Stimulated activated CD4-positive, alpha-beta T cell treated with anti-CD3 and anti-CD28 coated beads, Interleukin-4, amount 100 ng/mL, for 4 hours (primary cell): ENCODE measurements at places on chromosomes 2 and 18.
A peak's percentile ranks its signal among the peaks of the same experiment; 100 is the strongest.

DNA sequence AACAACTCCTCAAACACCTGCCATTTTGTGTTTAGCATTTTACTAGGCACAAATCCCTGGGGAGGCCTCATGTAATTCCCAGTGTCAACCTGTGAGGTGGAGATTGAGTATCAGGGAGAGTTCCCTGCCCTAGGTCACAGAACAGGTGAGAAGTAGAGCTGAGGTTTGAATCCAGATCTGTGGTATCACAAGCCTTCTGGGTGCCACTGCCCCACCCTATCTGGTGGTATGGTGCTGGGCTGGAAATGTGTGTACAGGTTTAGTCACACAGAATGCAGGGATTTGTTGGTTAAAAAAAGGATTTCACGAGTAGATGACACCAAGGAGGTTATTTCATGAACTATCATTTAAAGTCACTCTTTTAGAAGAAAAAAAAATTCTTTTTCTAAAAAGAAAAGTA is 35.7 kb upstream of the PKDCC start:
- DNase-seq, result no peak

DNA sequence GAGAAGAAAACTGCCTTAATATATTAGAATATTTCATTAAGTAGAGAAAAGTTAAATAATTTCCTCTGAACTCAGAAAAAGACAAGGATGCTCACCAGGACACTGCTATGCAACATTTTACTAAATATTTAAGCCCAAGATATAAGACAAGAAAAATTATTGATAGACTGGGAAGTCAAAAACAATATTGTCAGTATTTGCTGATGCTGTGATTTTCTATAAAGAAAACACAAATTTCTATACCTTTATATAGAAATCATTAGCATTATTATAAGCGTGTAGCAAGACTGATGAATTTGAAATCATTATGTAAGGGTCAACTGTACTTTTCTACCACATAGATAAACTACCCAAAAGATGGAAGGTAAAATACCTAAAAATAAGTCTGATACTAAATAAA is 451.0 kb downstream of the RNF144A start:
- DNase-seq, result no peak

GRCh38 chr2:105249181-105249580 is 7.6 kb downstream of the GPR45 start:
- no peak for DNase-seq

DNA sequence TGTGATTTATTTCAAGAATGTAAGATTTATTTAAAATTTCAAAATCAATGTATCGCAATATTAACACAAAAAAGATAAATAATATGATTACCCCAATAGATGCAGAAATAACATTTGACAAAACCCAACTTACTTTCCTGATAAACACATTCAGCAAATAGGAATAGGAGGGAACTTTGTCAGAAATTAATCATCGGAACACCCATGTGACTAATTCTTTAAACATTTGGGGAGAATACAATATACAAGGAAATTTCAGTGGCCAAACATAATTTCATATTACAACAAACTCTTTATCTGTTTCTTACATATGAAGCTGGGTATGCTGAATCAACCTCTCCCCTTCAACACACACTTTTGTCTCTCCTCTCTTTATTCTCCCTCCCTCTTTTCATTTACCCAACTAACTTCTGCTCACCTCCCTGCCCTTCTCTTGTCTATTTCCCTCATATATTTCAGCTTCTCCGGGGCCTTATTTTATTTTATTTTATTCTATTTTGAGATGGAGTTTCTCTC is 309.6 kb upstream of the CNTNAP5 start:
- DNase-seq, result no peak

- DNase-seq, result no peak
Observed at GRCh38 chr2:1489486-1489885, 76.2 kb downstream of the TPO start.

DNA sequence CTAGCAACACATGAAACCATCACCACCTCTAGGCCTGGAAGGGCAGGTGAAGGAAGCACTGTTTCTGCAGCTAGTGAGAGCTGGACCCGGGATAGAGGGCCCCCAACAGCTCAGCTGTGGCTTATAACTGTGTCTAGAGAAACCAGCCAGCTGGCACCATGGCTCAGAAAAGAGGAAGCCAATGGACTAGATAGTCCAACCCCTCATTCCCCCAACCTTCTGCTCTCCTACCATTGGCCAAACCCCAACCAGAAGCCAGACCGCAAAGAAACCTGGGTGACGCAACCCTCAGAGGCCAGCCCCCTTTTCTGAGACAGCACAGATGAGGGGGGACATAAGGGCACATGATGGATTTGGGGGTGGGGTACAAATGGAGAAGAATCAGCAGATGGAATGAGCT is 24.3 kb downstream of the SMYD1 start:
- no peak for DNase-seq

DNA sequence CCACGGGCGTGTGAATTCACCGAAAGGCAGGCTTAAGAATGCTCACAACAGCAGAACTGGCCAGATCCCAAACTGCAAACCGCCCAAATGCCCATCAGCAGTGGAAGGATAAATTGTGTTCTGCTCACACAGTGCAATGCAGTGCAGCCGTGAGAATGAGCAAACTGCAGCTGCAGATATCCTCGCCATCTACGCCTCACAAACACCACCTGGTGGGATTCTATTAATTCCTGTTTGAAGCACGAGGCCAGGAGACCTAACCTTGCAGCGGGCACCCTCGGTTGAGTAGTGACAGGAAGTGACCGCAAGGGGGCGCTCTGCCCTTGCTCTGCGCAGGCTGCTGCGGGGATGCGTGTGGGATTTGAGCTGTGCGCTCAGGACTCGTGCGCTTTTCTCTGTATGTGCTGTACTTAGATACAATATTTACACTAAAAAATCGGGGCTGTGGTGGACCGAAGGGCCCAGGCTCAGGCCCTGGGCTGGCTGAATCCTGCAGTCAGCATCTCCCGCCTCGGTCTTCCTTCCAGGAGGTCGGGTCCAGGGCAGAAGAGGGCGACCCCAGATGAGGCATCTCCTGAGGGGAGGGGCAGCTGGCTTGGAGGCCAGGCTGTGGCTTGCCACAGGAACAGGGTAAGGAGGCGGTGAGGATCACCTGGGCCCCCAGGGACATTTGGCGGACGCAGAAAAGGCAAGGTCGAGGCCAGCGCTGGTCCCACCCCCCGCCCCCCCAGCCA is 19.8 kb upstream of the PDIA6 start:
- DNase-seq, result peak; percentile 83

- DNase-seq, result no peak
Observed at GRCh38 chr2:117760916-117761315, 53.6 kb upstream of the DDX18 start.

GRCh38 chr2:170217778-170218251 is 39.9 kb downstream of the MYO3B start:
- no peak for DNase-seq

- DNase-seq, result no peak
Observed at GRCh38 chr2:176268976-176269318, 295 bp upstream of the MTX2 start.

- DNase-seq, result no peak
Observed at GRCh38 chr2:3100386-3100785, 277.2 kb downstream of the EIPR1 start.

- no peak for DNase-seq
Observed at GRCh38 chr18:41751652-41752051, 203.4 kb upstream of the PIK3C3 start.

DNA sequence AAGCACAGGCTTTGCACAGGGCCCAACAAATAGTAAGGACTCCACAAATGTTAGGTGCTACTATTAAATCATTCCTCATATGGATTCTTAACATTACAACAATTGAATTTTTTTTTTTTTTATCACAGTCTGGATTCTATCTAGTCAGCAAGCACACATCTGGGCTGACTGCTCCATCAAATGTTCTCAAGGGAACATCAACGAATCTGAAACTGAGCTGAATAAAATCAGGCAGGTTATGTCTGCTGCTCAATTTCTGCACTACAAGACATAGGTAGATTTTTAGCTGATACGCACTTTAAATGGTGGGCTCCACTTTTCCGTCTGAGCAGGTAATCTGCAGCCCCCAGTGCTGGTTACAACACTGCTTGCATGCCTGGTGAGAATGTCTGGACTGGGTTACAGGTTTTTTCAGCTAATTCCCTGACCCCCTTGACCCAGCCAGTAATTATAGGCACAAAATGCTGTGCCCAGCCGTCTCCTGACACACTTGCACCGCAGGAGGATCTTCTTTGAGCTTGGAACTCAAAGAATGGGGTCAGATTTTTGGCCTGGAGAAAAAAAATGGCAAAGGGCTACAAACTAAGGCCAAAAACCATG is 44.6 kb downstream of the ADD2 start:
- DNase-seq, result no peak

- DNase-seq, result no peak
Observed at GRCh38 chr2:168138901-168139300, 108.5 kb downstream of the STK39 start.

- DNase-seq, result no peak
Observed at GRCh38 chr2:25926984-25927756, 48.9 kb upstream of the ASXL2 start.

DNA sequence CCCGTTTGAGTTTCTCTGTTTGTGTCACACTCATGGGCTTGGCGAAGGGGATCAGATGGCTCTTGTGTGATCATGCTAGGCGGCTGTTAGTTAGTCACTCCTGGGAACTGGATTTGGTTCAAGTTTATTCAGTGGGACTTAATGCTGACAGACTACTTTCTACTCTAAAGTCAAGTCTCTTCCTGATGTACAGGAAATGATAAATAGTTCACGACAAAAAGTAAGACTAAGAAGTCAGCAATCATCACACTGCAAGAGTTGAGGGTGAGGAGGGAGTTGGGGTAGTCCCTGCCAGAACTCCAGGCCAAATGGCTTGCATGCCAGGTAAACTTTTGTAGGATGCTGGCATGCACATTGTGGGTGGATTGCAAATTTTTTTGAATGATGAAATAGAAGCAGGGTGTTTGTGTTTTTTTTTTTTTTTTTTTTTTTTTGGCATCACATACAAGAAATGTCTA is 25.1 kb upstream of the CCL20 start:
- no peak for DNase-seq

DNA sequence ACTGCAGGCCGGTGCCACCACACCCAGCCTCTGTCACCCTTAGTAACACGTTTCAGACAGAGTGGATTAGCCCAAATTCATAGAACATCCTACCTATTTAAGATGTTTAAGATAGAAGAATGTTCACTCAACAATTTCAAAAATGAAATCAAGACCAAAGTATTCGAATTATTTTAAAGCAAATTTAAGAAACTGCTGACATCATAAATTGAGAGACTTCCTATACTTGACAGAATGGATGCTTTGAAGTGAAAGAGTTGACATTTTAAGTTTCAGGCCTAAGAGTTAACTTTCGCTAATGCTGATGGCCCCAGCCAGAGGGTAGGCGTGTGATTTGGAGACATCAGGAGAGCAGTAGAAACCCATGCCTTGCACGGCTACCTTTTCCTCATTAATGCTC is 271.9 kb downstream of the SS18 start:
- no peak for DNase-seq

DNA sequence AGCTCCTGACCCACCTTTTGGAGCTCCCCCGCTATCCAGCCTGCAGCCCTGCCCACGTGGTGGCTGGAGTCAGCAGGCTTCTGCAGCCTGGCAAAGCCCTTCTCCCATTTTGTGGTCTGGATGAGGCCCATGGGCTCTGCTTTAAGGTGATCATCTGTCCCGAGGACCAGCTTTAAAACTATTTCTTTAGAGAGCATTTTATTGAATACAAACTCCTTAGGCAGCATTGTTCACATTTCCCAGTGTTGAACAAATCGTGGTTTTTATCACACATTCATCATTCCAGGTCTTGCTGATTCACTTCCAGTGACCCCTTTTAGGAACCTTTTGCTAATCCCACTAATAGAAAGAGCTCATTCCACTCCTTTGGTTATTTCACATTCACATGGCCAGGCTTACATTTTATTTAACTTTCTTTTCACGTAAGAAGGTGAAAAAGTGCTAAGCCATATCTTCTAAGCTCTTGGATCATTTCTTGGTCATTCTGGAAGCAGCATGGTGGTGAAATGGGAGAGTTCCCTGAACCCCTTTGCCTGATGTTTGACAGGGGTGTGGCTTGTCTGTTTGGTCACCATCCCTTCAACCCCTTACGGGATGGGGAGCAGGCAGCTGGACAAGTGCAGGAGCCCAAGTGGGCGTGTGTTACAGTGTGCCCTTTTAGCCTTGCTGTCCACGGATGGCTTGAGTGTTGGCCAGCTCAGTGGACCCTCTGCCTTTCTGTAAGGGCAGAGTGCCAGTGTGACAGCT is 80.4 kb upstream of the RAPGEF4 start:
- no peak for DNase-seq

DNA sequence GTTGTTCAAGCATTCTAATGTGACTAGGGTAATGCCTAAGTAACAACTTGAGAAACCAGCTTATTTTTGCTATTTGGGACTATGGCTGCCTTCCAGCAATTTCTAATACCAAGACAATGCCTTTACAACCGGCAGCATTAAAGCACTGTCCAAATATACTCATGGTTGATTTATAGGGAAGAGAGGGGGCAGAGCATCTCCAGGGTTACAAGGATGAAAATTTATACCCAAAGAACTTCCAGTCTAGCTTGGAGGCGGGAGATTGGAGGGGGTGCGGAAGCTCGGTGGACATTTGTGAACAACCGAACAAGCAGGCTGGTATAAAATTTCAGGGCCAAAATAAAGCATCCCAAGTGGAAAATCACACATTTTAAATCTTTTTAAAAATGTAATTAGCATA is 294.9 kb upstream of the STON1 start:
- DNase-seq, result no peak

- DNase-seq, result no peak
Observed at GRCh38 chr2:214651451-214651850, 158.0 kb downstream of the BARD1 start.

- no peak for DNase-seq
Observed at GRCh38 chr2:85189606-85190270, 56.5 kb downstream of the TCF7L1 start.

DNA sequence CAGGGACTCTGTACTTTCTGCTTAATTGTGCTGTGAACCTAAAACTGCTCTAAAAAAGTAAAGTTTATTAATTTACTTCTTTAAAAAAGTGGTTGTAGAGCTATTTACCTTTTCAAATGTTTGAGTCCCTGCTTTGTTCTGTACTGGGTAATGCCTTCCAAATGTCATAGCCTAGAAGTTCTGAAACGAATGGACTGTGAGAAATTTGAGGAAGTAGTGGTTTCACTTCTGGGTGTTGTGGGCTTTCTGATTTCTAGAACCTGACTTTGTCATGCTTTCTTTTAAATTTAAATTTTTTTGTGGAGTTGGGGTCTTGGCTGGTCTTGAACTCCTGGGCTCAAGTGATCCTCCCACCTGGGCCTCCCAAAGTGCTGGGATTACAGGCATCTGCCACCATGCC is 44.6 kb downstream of the SMAD4 start:
- DNase-seq, result no peak

DNA sequence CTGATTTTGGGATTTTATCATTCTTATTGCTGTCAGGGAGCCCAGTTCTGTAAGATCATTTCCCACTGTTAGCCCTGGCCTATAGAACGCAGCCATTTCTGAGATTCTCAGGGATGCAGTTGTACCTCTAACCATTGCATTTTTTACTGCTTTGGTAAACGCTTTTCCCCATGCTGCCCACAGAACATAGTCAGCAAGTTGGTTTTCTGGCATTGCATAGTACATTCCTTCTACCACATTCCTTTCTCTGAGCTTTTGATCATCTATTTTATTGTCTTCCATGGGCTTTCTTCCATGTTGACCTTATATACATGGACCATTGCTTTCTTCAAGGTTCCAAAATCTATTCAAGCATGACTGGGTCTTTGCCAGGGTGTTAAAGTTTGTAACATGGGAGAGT is 86.8 kb upstream of the ST6GAL2 start:
- DNase-seq, result no peak
